ENCODE measurements at places on chromosomes 2 and 18.

GRCh38 chr2:203730883-203731282 lies 24.4 kb downstream of the CD28 start:
- no peak for DNase-seq

- DNase-seq = no peak
Measured at GRCh38 chr2:189661957-189662321, 680 bp downstream of the ASNSD1 start.

DNA sequence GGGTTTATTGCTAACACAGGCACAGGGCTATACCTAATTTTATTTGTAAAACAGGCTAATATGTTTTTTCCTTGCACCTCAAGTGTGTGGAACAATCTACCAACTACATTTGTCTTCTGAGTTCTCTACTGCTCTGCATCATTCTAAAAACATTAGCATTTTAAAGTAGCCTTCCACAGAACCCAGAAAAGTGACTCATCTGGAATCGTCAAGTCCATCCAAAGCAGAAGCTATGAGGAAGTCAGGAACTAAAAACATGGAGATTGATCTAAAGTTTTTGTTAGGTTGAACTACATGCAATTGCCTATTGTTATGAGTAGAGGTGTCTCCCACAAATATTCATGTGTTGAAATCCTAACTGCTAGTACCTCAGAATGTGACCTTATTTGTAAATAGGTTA lies 70.9 kb downstream of the SUCLG1 start:
- DNase-seq = no peak

- DNase-seq = peak; percentile 57
Measured at GRCh38 chr2:231425811-231426703, 30.5 kb downstream of the B3GNT7 start.

DNA sequence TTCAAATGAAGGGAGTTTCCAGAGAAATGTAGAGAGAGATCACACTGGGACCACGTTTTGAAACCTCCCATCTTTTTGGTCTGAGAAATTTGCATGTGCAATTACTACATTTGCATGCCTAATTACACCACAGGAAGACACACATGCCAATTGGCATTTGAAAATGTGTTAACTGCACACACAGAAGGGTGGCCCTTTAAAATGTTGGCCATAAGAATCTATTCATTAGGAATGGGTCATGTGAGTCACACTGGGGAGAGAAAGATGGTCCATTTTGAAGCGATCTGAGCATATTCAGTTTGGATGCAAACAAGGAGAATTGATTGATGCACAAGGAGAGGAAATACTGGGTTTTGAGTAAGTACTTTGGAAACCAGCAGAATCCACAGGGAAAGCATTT lies 1407.1 kb upstream of the ACVR2A start:
- no peak for DNase-seq

- no peak for DNase-seq
Measured at GRCh38 chr18:23337599-23338444, 115.3 kb upstream of the RIOK3 start.

DNA sequence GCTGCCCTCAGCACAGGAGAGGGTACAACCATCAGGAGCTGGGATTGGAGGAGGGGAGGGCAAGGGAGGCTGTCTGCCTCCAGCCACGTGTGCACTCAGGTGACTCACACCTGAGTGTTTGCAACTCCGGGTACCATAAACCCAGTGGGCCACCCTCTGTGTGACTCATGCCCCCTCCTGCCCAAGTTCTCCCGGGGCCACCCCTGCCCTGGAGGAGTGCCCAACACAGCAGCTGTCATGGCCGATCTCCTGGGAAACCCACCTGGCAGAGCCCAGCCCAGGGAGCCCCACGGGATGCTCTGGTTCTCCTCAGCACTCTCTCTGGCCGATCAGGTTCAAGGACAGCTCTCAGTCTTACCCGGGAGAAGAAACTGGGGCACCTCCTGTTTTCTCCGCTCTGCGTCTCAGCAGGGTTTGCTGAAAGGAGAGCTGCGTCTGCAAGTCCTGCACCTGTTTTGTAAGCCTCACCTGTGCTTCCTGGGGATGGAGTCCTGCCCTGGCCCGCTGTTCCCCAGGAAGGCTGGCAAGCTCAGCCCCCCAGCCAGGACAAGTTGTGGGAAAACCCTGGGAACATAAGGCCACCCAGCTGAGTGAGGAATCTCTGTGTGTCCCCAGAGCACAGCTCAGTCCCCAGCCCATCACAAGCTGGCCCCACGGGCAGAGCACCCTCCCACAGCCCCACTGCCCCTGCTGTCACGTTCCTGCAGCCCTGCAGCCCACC lies 44.0 kb upstream of the UBE2F start:
- no peak for DNase-seq

- DNase-seq = no peak
Measured at GRCh38 chr2:16330012-16330411, 335.6 kb downstream of the CYRIA start.

- no peak for DNase-seq
Measured at GRCh38 chr18:58005885-58006523, 38.0 kb upstream of the NEDD4L start.

DNA sequence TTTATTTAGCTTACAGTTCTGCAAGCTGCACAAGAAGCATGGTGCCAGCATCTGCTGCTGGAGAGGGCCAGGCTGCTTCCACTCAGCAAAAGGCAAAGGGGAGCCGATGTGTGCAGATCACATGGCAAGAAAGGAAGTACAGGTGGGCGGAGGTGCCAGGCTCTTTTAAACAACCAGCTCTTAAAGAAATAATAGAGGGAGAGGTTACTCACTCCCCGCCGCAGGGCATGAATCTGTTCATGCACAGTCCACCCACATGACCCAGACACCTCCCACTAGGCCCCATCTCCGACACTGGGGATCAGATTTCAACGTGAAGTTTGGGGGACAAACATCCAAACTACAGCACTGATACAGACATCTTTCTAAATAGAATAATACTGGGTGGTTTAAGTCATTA lies 105.8 kb downstream of the MTCL1 start:
- no peak for DNase-seq

DNA sequence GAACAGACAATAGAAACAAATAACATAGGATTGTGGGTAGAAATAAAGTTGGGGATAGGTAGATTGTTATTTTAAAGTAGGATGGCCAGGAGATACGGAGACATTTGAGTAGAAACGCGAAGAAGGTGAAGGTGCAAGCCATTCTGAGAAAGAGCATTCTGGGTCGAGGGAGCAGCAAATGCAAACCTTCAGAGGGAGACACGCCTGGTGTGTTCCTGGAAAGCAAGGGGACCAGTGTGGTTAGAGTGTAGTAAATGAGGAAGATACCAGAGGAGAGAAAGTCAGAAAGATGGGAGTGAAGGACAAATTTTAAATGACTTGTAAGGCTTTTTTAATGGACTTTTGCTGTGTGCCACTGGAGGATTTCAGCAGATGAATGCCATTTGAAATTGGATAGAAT lies 1.7 kb downstream of the CYP20A1 start:
- DNase-seq = no peak

DNA sequence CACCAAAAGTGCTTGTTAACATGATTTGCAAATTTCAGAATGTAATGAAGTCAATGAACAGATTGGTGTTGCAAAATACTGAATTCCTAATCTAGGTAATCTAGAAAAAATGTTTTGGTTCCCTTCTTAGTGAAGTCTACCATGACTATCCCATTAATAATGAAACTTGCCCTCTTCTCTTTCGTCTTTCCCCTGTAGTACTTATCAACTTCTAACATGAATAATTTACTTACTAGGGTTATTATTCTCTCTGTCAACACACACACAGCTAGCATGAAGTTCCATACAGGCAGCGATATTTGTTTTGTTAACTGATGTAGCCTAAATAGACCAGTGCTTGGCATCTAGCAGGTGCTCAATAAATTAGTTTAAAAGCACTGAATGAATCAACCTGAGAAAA lies 160.2 kb downstream of the NCK2 start:
- DNase-seq = no peak

DNA sequence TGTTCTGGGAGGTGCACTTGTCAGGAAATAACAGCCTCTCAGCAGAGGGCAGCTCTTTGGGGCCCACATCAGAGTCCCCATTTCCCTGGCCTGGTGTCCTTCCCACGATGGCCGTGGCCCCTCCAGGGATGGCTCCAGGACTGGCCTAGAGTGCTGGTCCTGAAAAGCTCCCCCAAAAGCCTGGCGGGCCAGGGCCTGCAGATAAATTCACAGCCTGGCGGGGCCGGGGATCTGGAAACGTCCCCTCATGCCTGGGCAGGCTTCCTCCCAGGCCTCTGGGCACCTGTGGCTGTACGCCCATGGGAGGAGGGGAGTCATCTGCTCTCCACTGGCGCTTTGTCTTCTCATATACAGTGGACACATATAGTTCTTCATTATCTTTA lies 52.6 kb upstream of the HS6ST1 start:
- no peak for DNase-seq

DNA sequence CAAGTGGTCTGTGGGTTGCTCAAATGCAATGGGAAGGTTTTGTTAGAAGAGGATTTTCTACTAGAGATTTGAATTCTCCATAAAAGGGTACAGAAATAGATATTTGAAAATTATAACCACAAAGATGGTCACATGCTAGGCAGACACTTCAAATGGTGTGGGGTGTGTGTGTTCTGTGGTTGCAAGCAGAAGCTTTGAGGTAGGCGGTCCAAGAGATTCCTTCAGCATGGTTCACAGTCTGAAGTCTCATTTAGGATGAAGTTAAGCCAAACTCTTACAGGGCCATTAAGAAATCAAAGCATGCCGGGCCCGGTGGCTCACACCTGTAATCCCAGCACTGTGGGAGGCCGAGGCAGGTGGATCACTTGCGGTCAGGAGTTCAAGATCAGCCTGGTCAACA lies 38.3 kb upstream of the RMDN2 start:
- DNase-seq = no peak

DNA sequence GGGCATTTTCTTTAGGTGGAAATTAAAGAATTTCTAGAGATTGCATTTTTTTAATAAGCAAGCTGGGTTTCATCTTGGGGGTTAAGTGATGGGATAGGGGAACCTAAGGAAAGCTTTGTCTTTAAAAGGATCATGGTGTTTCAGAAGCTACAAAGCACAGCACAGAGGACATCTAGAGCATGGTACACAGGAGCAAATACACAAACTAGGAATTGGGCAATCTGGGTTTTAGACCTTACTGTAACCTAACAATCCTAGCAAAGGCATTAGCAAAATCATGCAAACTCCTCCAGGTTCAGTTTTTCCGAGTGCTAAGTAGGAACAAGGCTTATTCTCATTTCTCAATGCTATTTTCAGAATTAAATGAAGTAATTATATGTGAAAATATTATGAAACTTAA lies 134.1 kb downstream of the CD226 start:
- DNase-seq = no peak

GRCh38 chr2:231717281-231718171 lies 9.2 kb downstream of the PTMA start:
- DNase-seq = no peak

GRCh38 chr2:223414646-223415045 lies 187.5 kb downstream of the SCG2 start:
- DNase-seq = no peak

- DNase-seq = no peak
Measured at GRCh38 chr18:44133483-44133882, 547.2 kb upstream of the SETBP1 start.

DNA sequence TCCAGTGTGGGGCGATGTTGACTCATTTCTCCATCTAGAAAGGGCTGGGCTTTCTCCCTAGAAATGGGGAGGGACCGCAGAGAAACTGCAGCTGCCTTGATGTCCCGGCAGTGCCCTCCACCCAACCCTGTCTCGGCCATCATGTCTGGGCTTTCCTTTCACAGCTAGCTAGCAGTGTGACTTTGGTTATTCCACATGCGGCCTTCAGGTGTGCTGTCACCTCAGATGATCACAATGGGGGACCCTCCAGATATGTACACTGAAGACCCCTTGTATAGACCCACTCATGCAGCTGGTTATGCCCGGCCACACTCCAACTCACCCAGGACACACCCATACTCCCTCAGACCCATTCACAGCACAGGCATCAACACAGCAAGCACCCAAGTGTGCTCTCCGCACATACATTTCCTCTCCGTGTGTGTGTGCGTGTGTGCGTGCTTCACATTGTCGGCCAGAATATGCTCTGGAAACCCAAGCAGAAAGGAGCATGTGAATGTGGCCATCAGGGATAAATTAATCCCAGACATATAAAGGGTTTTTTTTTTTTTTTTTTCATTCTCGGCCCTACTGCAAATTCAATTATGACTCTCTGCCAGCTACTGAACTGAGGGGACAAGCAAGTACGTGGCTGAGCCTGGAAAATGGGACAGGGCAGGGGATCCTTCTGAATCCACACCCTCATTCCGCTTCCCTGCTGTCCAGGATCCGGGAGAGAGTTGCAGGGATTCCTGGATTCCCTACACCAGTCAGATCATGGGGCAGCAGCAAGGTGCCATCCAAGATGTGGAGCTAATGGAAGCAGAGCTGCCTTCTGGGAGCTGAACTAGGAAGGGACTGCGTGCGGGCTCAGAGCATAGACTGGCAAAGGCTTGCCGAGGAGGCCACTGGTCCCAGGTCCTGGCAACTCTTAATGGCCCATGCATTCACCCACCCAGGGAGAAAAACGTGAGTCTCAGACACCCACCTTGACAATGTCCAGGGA lies 240.2 kb downstream of the DYSF start:
- DNase-seq = no peak

Data from stimulated activated CD8-positive, alpha-beta memory T cell treated with anti-CD3 and anti-CD28 coated beads, Interleukin-2, amount 100 ng/mL, for 1 hour (primary cell).